ENCODE measurements at places on chromosomes 1 and 21.

- no peak for DNase-seq
These were observed 134.0 kb upstream of the LYPLAL1 start for GRCh38 chr1:219039682-219040154.

GRCh38 chr1:89971600-89971999 lies 23.3 kb upstream of the ZNF326 start:
- no peak for DNase-seq

DNA sequence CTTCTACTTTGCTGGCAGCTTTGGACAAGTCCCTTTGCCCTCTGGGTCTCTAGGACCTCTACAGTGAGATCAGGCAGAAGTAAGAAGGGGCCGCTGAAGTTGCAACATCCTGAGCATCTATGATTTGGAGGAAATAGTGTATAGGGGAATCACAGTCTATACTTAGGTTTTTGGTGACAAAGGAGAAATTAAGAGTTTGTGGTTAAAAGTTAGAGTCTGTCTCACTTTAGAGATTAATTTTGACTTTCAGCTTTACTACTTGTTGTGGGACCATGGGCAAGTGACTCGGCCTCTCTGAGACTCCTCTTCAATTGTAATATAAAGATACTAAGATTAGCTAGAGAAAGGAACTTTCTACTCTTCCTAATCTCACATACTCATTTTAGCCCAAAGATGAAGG lies 33.1 kb upstream of the LMX1A start:
- DNase-seq, result no peak

DNA sequence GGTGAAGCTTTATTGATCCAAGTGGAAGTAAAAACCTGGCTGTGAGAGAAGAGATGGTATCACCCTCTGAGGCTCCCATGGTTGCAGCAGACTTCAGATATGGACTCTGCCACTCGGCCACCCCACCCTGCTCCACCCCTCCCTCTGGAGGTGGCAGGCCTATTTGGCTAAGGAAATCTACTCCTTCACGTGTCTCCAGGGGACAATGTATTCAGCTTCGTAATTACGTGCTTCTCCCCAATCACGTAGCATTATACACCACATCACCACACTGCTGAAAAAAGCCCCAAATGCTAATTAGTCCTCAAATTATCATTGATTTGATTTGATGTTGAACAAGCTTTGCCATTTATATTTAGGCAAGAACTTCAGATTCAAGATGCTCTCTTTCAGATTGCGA lies 220.7 kb downstream of the OMA1 start:
- DNase-seq, result no peak

DNA sequence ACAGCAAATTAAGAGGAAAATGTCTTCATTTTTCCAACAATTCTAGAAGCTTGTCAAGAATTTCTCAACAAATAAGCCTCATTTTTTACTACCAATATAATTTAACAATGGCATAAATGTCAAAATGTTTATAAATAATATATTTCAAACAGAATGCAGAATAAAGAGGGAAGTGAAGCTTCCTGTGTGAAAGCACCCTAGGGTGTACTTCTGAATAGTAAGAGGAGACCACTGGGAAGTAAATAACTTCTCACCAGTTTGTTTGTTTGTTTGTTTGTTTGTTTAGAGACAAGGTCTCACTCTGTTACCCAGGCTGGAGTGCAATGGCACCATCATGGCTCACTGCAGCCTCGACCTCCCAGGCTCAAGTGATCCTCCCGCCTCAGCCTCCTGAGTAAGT lies 244.3 kb downstream of the SLC45A1 start:
- no peak for DNase-seq

GRCh38 chr1:27858072-27858948 lies 14.0 kb upstream of the THEMIS2 start:
- DNase-seq, result peak; percentile 90

GRCh38 chr1:112454316-112454715 lies 54.4 kb upstream of the WNT2B start:
- no peak for DNase-seq

DNA sequence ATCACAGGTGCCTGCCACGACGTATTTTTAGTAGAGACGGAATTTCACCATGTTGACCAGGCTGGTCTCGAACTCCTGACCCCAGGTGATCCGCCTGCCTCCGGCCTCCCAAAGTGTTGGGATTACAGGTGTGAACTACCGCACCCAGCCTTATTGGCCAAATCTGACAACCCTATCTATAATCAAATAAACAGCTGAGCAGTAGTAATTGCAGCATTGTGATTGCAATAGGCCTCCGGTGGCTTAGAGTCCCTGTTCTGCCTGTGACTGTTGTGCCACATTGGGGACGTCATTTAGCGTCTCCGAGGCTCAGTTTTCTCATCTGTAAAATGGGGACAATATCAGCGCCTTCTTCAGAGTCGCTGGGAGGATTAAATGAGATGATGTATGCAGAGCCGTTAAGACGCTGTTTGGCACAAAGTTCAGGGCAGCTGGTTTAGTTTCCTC lies 569 bp upstream of the CAPN2 start:
- DNase-seq, result no peak

DNA sequence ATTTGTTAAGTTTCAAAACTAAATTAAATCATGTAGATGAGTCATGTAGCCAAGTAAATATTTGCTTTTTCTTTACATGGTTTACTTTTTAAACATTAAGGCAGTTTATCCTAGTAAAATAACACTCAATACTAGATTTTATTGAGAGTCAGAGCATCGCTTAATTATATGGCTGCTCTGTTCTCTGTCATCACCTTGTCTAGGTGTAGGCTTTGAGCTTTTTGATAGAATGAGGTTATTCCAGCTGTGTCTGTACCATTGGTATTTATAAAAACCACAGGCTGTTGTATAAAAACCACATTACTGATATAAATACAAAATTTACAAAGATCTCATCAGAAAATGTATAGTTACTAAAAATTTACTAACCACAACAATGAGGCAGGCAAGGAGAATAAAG lies 42.5 kb upstream of the GPR52 start:
- no peak for DNase-seq

- peak; percentile 44 for DNase-seq
These were observed 70.3 kb upstream of the TINAGL1 start for GRCh38 chr1:31505911-31506497.

DNA sequence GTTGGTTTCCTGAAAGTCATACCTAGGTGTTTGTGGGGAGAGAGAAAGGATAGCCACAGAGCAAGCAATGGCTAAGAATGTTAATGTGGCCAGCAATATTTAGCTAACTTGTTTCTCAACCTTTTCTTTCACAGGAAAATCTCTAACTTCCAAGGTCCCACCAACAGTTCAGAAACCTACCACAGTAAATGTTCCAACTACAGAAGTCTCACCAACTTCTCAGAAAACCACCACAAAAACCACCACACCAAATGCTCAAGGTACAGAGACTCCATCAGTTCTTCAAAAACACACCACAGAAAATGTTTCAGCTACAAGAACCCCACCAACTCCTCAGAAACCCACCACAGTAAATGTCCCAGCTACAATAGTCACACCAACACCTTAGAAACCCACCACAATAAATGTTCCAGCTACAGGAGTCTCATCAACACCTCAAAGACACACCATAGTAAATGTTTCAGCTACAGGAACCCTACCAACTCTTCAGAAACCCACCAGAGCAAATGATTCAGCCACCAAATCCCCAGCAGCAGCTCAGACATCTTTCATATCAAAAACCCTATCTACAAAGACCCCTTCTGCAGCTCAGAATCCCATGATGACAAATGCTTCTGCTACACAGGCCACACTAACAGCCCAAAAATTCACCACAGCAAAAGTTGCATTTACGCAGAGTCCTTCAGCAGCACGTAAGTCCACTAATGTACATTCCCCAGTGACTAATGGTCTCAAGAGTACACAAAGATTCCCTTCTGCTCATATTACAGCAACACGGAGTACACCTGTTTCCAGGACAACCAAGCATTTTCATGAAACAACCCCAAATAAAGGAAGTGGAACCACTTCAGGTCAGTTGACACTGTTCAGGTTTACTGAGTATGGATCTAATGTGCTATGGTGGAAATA lies 15.3 kb downstream of the CD55 start:
- DNase-seq, result peak; percentile 39

GRCh38 chr1:33305016-33305415 lies 15.9 kb downstream of the A3GALT2 start:
- DNase-seq, result no peak

DNA sequence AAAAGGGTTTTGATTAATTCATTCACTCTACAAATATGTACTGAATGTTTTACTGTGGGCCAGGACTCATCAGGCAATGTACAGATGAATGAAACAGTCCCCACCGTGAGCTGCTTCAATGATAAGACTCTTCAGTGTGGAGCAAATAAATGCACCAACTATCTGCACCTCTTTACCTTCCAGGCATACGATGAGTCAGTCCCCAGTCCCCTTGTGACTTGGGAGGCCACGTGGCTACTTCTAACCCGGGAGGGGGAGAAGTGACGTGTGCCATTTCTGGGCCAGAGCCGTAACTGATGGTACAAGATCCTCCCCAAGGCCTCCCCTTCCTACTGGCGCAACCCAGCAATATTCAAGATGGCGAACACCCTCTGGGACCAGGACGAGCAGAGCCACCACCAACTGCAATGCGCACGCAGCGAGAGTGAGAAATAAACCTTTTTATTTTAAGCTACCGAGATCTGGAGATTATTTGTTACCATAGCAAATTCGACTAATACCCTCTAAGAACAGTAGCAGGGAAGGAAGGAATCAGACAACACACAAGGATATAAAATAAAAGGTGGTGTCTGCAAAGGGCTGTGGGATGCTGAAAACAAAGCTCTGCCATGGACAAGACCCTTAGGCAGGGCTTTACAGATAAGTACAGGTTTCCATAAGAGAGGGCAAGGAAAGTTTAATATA lies 74.5 kb downstream of the NPHP4 start:
- DNase-seq, result no peak

GRCh38 chr1:32005522-32005921 lies 8.1 kb upstream of the KHDRBS1 start:
- no peak for DNase-seq

DNA sequence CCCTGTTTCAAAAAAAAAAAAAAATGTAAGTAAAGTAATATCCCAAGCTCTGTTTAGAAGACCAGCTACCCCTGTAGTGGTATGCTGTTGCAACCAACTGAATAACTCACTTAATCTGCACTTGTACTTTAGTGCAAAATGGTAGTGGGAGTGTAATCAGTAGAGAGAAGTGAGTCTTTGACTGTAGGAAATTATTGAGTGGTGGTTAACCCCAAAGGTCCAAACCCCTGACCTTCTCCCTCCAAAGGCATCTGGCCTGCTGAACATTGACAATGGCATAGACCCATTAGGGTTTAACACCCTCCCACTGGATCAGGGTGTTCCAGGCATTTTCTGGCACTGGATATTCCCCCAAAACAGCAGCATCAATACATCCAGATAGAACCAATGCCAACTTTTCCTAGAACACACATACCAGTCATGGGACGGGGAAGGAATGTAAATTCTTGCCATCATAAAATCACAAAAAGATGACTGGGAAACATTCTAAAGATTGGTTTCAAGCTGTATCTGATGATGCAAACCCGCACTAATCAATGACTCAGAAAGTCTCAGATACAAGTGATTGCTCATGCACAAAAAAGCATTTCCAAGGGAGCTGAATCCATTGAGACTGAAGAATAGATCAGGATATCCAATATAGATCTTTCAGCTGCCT lies 110.3 kb downstream of the MRPL39 start:
- no peak for DNase-seq
